Activated naive CD4-positive, alpha-beta T cell treated with anti-CD3 and anti-CD28 coated beads for 36 hours (primary cell): ENCODE measurements at places on chromosomes 2 and 18.

- no peak for DNase-seq
Observed at GRCh38 chr2:192828947-192829346, 634.2 kb upstream of the TMEFF2 start.

DNA sequence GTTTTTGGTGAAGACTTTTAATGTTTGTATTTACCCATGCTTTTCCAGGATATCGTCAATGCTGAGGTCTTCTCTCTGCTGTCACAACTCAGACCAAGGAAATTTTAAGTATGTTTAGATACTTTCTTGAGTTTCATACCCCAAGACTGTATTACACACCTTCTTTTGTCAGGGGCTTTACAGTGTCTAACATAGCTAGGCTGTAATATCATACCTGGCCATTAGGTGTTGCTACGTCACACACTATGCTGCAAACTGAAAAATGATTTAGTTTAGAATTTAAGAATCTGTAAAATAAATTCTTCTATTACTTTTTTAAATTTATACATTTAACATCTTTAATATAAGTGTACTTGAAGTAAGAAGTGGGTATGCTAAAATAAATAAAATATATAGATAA lies 358.4 kb upstream of the NRP2 start:
- DNase-seq: peak; percentile 13

- DNase-seq: no peak
Observed at GRCh38 chr2:115084446-115084845, 642.0 kb downstream of the DPP10 start.

DNA sequence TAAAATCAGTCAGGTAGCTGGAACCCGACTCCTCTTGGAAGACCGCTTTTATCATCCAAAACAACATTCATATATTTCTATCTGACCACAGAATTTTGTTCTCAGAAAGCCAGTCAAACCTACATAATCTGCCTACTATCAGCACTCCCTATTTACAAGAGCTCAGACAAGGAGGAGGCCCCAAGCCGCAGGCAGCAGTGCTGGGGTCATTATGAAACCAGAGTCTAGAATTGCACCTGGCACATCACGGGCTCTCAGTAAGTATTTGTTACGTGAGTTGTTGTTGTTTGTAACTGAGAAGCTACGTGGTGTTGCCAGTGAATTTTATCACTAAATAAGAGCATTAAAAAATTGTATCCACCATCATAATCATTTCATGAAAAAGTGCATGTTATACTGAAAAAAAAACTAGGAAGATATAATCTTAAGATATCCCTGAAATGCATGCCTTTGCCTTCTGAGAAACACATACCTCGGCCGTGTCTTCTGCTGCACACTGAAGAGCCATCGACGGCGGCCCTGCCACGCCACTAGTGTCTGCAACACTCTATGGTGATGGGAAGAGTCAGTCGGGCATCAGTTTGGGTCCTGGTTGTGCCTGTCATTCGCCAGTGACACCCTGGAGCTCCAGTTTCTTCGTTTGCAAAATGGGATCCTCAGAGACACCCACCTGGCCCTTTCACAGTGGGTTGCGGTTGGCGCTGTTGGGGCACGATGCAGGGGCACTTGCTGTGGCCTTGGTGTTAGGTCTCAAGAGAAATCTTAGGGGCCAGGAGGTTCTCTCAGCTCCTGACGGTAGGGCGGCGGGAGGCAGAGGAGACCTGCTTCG lies 505.9 kb downstream of the EIPR1 start:
- DNase-seq: no peak

DNA sequence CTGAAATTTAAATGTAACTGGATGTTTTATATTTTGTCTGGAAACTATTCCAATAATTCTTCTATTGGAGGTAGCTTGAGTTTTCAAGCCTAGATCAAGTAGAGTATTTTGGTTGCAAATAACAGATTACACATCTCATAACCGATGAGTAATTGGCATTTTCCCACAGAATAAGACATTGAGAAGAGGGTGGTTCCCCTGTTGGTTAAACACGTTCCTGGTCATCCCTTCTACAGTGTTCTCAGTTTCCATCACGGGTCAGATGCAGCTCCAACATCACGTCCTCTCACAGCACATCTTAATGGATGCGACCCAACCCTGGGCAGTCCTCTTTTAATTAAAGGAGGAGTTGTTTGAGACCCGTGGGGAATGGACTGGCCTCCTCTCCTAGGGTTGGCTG lies 149.0 kb upstream of the ZNF516 start:
- no peak for DNase-seq

DNA sequence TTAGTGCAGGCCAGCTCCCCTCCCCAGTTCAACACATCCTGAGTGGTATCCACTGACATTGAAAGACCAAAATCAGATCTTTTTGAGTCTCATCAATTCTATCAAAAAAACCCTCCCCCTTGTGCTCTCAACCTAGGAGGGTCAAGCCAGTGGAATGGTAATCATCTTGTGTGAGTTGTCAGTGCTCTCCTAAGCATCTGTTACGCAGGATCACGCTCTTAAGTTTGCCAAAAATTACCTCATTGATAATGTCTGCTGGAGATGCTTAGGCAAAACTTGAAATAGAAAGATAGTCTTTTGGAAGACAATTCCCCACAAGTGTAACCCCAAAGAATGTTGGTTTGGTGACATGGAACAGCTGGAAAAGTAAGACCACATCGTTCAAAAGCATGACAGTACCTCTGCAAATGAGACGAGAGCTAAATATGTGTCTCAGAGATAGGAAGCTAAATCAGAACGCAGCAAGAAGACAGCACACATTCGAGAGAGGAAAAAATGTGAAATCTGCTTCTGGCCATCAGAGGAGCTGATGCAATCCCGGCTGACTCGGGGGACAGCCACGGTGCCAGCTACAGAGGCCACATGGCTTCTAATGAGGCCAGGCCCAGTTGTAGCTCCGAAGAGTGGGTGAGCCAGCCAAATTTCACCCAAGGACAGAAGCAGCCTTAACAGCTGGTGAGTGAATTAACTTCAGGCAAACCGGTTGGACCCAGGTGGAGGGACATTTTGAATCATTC lies 753.9 kb downstream of the RNF144A start:
- DNase-seq: no peak

DNA sequence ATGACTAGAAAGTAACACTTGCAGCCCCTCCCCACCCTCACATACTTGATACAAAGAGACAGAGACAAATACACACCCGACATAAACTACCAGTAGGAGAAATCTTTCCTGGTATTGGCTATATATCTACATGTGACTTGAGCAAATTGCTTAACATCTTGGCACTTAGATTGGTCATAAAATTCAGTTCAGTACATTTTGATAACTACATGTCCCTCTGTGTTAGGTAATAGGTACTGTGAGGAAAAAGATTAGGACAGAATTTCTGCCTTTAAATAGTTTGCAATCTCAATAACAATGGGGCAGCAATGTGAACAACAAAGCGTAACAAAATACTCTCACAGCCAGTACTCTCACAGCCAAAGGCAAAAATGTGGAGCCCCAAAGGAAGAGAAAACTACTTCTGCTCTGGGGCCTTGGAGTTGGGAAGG lies 670.0 kb upstream of the ACVR2A start:
- DNase-seq: no peak

DNA sequence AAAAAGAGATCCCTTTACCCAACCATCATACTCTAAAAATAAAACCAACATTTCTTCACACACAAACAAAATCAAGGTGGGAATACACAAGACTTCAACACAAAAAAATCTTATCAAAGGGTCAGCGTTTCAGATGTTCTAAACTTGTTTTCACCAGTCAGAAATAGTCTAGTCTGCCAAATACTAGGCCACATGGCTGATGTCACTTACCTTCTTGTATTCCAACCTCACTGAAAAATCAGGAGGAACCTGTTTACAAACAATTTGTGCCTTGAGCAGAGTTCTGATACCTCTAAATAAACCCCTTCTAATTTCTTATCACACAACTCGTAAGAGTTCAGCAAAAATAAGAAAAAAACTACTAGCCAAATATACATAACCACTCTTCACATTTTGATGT lies 20.1 kb downstream of the FEZ2 start:
- DNase-seq: no peak

- DNase-seq: no peak
Observed at GRCh38 chr18:9719421-9719981, 11.4 kb downstream of the RAB31 start.

- DNase-seq: no peak
Observed at GRCh38 chr2:70927641-70928040, 8.1 kb upstream of the ATP6V1B1 start.

DNA sequence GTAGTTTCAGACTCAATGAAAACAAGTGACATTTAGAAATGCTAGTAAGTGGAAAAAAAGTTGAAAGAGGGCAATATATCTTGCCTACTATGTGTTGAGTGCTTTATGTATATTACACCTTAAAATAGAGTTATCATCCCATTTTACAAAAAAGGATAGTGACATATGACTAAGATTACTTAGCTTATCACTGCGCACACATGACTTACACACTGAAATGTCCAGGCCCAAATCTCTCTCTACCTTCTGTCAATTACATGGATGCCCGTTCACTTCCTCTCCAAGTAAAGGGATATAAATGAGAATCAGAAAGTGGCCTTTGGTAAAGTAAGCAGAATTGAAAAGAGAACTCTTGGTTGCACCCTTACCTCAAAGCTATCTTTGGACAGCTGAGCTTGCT lies 3.6 kb upstream of the PARD3B start:
- DNase-seq: no peak

GRCh38 chr18:39057423-39058064 lies 1491.9 kb upstream of the CELF4 start:
- DNase-seq: no peak

DNA sequence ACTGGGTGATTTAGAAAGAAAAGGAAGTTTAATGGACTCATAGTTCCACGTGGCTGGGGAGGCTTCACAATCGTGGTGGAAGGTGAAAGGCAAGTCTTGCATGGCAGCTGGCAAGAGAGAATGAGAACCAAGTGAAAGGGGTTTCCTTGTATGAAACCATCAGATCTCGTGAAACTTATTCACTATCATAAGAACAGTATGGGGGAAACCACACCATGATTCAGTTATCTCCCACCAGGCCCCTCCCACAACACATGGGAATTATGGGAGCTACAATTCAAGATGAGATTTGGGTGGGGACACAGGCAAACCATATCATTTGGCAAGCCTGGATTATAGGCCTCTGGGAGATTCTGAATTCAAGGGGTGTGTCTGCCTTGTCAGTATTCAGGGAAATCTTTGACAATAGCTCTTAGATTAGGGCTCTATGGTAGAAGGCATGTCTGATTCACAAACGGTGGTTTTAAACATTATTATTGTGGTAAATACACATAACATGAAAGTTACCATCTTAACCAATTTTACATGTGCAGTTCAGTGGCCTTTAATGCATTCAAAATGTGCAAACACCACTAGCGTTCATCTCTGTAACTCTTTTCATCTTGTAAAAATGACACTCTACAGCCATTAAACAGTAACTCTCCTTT lies 15.3 kb upstream of the PLB1 start:
- DNase-seq: no peak

DNA sequence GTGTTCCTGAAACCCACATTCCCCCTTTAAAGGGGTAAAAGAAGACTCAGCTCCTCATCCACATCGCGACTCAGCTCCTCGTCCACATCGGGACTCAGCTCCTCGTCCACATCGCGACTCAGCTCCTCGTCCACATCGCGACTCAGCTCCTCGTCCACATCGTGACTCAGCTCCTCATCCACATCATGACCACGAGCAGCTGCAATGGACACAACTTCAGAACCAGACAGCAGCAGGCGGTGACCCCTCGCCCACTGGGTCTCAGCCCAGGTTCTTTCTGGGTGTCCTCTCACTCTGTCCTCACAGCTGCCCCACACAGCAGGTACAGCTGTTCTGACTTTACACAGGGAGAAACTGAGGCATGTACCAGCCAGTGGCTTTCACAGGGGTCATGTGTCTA lies 163.5 kb upstream of the SALL3 start:
- no peak for DNase-seq

DNA sequence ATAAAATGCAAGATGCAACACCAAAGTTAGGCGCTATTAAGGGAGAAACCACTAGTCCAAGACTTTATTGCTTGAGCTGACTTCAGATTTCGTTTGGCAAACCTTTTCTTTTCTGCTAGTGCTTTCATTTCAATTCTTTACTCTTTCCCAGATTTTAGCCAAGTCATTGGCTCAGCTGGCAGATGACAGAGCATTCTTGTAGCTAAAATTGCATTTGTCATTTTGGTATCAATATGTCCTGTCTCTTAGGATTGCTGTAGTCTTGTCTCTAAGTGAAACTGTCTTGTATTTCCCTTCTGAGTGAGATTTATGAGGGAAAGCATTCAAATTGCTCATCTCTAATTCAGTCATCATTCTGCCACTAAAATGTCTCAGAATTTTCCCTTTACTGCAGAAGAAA lies 335.1 kb downstream of the METTL4 start:
- no peak for DNase-seq

DNA sequence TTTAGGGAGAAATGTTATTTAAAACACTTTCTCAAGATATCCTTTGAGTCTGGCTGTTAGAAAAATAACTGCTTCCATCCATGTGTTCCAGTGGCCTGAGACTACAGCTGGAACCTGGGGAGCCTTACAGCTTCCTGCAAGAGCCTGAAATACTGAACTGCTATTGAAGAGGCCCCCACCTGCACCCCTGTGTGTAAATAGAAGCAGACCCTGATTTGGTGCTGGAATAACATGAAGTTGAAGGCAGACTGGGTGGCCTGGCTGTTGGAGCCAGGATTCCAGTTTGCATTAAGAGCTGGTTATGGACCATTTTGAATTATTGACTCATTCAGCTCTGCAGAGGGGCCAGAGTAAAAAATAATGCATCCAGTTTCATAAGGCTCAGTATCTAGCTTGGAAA lies 61.9 kb downstream of the DIS3L2 start:
- no peak for DNase-seq

DNA sequence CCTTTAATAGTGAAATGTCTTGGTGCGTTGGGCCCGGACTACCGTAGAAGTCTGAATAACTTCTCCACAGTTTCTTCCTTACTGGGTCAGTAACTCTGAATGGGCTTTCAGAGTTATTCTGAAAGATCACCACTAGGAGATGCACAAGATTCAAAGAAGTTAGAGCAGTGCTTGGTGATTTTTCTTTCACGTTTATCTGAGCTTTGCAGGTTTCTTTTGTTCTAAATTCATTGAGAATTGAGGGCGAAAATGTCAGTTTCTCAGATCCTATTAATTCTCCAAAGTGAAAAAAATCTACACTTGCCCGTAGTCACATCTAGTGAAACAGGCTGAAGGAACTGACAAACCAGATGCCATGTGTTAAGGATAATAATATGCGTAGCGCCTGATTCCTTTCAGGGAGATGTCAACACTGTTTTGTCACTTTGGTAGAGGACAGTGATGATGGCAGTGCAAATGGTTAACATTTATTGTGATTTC lies 70.1 kb downstream of the QPCT start:
- no peak for DNase-seq

DNA sequence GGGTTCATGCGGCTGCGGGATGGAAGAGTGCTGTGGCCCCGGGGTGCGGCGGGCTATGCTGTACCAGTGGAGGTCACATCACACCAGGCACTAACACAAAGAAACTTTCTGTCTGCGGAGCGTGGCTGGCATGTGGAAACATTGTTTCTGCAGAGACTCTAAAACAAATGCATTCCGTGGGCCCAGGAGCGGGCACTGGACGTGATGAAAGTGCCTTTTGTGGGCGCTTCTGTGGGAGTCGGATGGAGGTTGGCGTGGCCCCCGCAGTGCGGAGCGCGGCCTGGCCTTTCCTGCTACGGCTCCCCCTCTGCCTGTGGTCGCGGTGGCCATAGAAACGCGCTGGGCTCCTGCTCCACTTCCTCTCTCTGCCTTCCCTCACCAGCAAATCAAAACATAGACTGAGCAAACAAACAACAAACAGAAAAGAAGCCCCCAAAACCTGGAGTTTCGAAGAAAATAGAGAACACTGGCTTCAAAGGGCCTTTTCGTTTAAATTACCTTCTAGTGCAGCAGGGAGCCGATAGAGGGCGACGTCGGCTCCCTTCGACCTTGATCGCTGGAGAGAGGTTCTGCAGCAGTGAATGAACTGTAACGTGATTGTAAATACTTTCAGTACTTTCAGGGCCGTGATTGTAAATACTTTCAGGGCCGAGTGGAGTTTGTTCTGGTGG lies 51.4 kb downstream of the KIF5C start:
- peak; percentile 67 for DNase-seq
